ENCODE measurements at places on chromosomes 6 and 20.
A peak's percentile ranks its signal among the peaks of the same experiment; 100 is the strongest.

GRCh38 chr6:84462698-84463097, 235.3 kb upstream of the CEP162 start:
- no peak for DNase-seq

- no peak for DNase-seq
Observed at GRCh38 chr6:50849796-50850180, 31.1 kb downstream of the TFAP2B start.

- DNase-seq: no peak
Observed at GRCh38 chr6:7996538-7997111, 67.6 kb downstream of the BLOC1S5 start.

DNA sequence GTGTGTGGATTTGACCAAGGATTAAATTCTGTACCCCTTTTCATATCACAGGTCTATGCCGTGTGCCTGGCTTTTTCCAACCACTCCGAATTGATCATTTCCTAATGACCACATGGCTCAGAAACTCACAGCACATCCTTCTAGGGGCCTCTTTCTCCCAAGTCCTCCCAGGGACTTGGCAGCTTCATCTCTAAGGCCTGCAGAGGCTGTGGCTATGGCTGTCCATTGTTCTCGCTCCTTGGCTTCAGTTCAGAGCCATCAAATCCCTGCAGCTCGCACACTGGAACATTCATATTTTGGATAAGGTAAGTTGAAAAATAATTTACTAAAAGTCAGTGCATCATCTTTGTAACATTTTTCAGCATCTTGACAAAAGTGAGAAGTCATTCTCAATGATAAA, 497.2 kb upstream of the CDH4 start:
- no peak for DNase-seq

- no peak for DNase-seq
Observed at GRCh38 chr6:2454180-2454579, 208.8 kb upstream of the GMDS start.

- DNase-seq: peak; percentile 18
Observed at GRCh38 chr6:107114926-107115694, at the start of gene BEND3. TSS of gene BEND3 (minus strand) at chr6:107115515. CDS start at chr6:107099285, 16,230 bp downstream.

- peak; percentile 37 for DNase-seq
Observed at GRCh38 chr6:7108196-7108963, 619 bp downstream of the RREB1 start.

GRCh38 chr6:3324262-3324942, 65.7 kb downstream of the PSMG4 start:
- DNase-seq: peak; percentile 48

DNA sequence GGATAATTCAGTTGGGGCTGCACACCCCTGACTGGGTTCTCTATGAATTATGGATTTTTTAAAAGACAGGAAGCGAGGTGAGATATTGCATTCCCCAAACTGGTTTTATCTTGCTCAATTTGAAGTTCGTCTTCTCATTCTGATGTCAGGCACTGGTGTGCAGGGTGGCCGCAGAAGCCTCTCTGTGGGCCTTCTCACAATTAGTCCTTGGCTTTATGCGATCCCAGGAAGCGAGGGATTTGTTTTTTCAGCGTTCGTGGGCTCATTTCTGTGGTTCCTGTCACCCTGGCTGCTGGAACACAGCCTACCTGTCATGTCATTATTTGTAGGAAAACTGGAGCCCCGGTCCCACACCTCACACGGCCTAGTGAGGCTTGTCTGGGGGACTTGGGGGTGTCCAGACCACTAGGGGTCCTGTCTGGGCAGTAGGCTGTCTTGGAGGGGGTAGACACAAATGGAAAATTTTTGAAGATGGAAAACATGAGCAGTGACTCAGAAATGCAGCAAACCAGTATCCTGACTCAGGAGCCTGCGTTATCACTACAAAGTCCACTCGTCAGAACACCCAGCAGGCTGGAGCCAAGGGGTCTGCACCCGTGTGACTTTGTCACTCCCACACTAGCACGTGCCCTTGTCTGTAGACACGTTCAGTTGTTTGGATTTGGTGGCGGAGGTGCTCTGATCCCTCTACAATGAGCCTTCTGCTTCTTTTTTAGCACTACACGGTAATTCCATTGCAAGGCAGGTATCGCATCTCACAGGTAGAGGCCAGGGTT, 42.2 kb downstream of the GNAS-AS1 start:
- DNase-seq: no peak

- DNase-seq: peak; percentile 6
Observed at GRCh38 chr6:38495518-38495917, 144.2 kb downstream of the BTBD9 start.

GRCh38 chr6:132247381-132248159, 153.7 kb downstream of the MOXD1 start:
- DNase-seq: no peak

DNA sequence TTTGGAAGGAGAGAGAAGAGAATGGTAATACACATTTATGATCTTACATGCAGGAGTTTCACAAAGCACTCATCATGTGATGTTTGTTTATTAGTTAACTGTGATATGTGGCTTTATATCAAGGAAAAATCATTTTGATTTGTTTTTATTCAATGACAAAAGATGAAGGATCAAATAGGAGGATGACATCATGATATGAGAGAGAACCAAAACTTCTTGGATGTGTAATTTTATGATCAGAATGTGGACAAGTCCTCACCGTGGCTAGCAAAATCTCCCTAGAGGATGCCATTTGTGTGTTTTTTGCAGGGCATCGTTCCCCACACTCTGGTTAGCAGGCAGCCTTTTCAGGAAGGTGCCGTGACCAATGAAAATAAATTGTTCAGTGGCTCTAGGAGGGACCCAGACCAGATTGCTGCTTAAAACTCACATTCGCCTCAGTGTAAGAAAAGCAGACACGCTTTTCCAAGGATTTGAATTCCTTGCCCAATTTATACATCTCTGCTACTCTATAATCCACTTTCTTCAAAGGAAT, 552.7 kb downstream of the NKAIN2 start:
- DNase-seq: no peak

- no peak for DNase-seq
Observed at GRCh38 chr20:60993433-60994044, 258.5 kb upstream of the CDH4 start.

- no peak for DNase-seq
Observed at GRCh38 chr20:43947316-43947710, 32.7 kb downstream of the TOX2 start.

DNA sequence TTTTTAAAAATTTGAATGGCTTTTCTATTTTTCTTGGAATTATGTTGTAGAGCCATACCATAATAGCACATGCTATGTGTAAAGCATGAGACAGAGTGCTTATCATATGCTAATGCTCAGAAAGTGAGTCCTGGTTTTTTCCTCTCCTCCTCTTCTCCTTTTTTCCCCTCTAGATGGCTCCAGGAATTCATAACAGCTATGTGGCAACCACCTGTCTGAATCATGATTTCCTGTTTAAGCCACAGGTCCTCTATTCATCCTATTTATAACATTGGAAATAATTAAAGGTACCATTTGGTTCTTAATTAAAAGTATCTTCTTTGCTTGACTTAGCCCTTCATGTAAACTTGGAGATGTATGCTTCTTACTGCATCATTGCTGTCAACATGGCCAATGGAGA, 260.0 kb upstream of the MAP3K7 start:
- DNase-seq: no peak

GRCh38 chr6:27332692-27333641, 20.9 kb upstream of the POM121L2 start:
- peak; percentile 43 for DNase-seq

DNA sequence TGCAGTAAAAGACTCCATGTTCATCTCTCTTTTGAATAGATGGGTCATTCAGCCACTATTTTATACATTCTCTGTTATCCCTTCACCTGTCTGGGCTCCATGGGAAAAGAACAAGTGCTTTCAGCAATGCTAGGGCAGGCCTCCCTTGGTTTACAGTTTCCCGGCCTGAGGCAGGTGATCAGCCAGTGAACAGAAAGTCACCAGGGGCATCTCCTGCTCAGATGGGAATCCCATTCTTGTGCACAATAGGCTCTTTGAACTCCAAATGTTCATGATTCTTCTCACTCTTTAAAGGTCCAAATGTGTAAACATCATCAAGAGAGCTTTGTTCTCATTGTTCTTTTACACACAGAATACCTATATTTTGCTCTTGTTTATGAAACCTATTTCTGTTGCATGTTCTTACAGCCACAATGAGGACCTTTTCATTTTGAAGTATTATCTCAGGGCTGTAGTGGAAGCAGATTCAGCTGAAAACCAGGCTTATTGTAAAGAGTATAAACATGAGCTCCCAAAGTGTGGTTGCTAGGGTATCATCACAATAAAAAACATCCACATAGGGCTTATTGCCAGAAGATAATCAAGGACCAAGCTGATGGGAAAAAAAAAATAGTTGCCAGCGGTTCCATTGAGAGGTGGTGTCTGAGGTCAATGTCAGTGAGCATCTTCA, 267.1 kb upstream of the SGK1 start:
- DNase-seq: no peak

DNA sequence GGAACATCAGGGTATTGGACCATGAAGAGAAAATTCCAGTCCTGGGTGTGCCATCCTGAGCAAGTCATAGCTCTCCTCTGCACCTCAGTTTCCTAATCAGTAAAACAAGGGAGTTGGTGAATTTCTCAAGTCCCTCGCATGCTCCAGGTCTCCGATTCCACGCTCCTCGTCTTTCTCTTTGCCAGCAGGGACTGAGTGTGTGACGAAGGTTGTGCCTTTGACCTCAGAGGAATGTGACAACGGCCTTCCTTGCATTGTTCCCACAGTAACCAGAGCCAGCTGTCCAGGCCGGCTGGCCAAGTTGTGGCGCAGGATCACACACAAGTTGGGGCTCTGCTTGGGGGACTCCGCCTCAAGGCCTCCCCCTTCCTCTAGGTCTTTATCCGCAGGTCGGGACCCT, 217.3 kb downstream of the ATXN1 start:
- DNase-seq: no peak

DNA sequence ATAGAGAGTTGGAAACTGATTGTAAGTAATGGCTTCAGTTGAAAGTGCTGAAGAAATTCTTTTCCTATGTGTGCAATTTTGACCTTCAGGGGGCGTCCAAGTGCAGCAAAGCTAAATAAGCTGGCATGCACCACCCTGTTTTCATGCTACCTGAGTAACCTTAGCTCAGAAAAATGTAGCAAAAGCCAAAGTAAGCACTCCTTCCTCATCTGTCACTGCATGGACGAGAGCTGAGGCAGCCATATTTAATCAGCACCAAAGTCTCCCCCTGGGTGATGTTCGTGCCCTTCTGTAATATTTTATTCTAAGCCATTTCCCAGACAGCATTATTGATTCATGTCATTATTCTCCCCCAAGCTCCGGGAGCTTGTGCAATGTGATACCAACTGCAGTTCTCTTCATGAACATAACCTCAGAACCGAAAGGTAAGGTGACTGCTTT, 123.1 kb downstream of the RPS12 start:
- DNase-seq: no peak

GRCh38 chr20:35908007-35908406, 46.3 kb downstream of the SCAND1 start:
- DNase-seq: no peak

GRCh38 chr6:2622671-2623070, 128.1 kb downstream of the MYLK4 start:
- no peak for DNase-seq

DNA sequence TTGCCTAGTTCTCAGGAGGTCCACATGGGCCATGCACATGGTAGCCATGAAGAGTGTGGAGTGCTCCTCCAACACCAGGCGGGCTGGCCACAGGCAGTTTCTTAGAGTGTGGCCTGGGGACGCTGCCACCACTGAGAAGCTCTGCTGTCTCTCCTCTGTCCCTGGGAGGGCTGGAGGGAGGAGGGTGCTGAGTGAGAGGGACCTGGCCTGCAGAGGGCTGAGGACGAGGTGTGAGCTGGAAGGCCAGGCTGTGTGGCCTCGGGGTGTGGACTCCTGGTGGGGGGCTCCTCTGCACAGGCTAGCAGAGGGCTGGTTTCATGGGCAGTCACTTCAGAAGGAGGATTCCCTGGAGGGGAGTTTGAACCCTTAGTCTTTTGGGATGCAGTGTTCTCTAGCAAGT, 39.7 kb downstream of the SYNJ2 start:
- DNase-seq: no peak

GRCh38 chr6:19866985-19867627, 29.9 kb downstream of the ID4 start:
- no peak for DNase-seq

- DNase-seq: peak; percentile 81
Observed at GRCh38 chr20:49610691-49611538, 43.0 kb upstream of the PTGIS start.

DNA sequence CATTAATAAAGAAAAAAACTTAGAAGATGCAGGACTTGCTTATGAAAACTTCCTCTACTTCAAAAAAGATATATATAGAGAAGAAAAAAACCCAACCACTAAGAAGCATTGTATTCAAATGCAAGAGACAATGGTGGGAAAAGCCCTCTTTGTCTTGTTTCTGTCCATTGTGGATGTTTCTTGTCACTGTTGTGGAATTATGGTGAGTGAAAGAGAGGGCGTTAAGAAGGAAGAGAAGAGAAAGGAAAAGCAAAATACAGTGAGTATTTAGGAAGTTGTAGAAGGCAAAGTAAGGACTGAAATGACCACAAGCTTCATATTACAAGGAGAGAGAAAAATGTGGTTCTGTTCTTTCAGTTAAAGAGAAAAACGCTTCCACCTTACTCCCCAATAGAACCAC, 14.1 kb upstream of the THBD start:
- no peak for DNase-seq

- no peak for DNase-seq
Observed at GRCh38 chr6:137808191-137808590, 58.9 kb upstream of the TNFAIP3 start.

- DNase-seq: no peak
Observed at GRCh38 chr20:50026746-50027575, 44.2 kb downstream of the SNAI1 start.

GRCh38 chr6:110392727-110393126, 22.6 kb downstream of the DDO start:
- no peak for DNase-seq

DNA sequence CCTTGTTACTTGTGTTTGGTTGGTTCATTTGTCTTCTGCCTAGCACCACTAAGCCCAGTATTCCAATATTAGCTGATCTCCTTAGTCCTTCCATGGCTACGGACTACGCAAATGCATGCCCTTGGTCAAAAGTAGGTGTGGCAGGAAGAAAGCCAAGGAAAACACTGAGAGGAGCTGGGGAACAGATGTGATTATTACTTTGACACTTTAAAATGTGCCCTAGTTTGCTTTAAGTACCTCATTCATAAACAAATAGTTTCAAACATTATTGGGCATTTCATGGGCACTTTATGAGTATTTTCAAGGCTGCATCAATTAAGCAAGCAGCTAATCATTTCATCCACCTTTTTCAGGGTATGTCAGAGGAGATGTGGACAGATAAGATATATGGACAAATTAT, 60.1 kb upstream of the HDDC2 start:
- DNase-seq: no peak
